Caki2 (cell line): ENCODE measurements at places on chromosomes 5 and 9.

DNA sequence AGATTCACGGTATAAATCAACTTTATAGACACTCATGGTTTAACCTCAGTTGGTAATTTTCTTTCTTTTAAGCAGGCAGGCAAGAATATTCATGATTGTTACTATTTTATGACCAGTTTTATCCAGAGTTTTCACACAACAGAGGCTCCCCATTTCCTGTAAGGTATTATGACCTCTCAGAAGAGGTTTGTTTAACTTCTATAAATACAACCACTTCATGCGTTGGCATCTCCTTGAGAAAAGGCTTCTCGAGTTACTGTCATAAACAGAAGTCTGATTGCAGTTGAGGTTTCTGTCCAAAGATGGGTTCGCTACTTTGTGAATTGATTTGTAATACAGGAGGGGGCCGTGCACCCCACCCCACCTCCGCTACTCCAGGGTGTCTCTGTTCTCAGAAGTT, 55.3 kb downstream of the ENTREP1 start:
- no peak for DNase-seq

GRCh38 chr5:6704361-6704851, 8.8 kb upstream of the TENT4A start:
- DNase-seq = no peak

DNA sequence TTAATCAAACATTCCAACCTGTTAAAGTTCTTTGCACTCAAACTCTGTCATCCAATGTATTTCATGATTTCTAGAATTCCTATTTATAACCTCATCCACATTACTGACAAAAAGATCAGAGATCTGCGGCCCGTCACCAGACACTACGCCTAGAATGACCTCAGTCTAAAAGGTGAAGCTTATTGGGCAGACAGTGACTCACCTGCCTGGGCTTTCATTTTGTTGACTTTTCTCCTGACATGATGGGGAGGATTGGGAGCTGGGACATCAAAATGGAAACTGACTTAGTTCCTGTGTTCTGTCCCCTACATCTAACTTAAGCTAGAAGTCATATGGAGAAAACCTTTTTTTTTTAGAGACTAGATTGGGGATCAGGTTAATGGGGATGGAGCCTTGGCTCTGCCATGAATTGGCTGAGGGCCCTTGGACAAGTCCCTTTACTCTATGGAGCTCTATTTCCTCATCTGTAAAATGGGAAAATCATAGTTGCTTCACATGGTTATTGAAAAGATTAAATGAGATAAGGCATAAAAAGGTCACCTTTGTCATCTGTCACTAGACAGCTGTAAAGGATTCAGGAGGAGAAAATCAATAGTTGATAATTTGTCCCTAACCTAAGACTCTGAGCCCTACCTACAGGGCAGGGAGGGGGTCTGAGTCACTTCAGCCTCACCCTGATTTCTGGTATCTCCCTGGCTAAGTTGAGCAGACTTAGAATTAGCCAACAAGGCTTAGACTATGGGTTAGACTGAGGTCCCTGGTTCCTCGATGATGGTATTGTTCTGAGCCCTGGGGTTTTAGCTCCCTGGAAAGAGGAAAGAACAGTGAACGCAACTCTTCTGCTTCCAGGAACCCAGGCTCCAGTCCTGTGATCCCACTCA, 224.8 kb upstream of the TBC1D2 start:
- peak; percentile 23 for DNase-seq

- no peak for DNase-seq
Measured at GRCh38 chr9:131977109-131977838, 102.4 kb downstream of the MED27 start.

DNA sequence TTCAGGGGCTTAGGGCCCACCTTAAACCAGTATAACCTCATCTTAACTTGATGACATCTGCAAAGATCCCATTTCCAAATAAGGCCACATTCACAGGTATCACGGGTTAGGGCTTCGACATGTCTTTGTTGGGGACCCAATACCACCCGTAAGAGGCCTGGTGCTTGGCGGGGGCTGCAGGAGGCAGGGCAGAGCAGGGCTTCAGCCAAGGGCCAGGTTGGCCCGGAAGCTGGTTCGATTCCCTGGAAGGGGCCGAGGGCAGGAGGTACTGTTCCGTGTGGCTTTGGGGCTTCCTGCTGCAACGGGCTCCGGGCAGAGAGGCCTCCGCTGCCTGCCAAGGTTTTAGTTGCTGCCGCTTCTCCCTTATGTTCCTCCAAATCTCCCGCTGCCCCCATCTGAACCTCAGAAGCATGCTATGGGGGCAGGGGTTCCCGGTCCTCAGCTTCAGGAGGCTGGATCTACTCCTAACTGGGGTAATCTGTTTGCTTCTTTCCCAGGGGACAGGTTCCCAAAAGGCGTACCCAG, 29.8 kb downstream of the MED10 start:
- DNase-seq = no peak

GRCh38 chr5:891117-891836, 1.3 kb downstream of the BRD9 start:
- DNase-seq = peak; percentile 88

GRCh38 chr5:56649569-56649968, 165.8 kb upstream of the MAP3K1 start:
- no peak for DNase-seq

- no peak for DNase-seq
Measured at GRCh38 chr9:107727086-107727780, 237.7 kb upstream of the KLF4 start.

DNA sequence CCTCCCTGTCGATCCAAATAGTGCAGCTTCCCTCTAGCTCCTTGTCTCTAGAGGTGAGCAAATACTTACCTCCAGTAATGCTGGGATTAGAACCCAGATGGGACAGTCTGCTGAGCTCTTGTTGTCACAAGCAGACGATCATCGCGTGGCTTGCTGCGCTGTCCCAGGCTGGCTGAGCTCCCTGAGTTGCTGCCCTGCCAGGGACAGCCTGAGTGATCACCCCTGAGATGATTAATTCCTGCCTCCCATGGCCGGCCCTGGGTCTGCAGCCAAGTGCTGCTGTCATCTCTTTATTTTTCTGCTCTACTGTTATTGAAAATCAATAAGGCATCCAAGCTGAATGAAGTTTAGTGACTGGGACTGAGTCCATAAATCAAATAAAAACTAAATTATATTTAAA, 94.0 kb upstream of the ALDH1B1 start:
- DNase-seq = no peak

- DNase-seq = no peak
Measured at GRCh38 chr9:127353882-127354281, 43.1 kb upstream of the SLC2A8 start.

- DNase-seq = no peak
Measured at GRCh38 chr5:42321785-42322184, 101.5 kb upstream of the GHR start.

GRCh38 chr5:12023614-12024241, 119.5 kb upstream of the CTNND2 start:
- DNase-seq = peak; percentile 19

DNA sequence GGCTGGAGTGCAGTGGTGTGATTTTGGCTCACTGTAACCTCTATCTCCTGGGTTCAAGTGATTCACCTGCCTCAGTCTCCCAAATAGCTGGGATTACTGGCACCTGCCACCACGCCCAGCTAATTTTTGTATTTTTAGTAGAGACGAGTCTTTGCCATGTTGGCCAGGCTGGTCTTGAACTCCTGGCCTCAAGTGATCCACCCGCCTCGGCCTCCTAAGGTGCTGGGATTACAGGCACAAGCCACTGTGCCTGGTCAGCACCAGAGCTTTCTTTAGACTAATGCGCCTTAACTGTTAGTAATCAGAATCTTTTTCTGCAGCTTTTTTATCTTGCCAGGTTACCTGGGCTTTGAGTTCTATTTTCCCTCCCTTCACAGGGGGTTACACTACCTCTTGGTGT, 18.4 kb downstream of the PTGS1 start:
- no peak for DNase-seq

DNA sequence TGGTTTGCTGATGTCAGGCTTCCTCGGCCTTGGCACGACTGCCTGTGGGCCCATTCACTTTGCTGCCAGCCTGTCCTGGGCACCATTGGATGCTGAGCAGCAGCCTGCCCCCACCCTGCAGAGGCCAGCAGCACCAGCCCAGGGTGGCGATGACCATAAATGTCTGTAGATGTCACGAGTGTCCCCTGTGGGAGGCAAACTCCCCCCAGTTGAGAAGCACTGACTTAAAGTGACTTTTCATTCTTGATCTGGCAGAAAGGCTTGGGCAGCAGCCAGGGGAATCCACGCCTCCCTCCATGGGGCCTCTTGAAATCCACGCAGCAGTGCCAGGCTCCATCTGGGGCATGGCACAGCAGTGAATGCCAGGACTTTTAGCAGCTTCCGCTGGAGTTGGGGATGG, 21.8 kb downstream of the IRX4 start:
- no peak for DNase-seq

DNA sequence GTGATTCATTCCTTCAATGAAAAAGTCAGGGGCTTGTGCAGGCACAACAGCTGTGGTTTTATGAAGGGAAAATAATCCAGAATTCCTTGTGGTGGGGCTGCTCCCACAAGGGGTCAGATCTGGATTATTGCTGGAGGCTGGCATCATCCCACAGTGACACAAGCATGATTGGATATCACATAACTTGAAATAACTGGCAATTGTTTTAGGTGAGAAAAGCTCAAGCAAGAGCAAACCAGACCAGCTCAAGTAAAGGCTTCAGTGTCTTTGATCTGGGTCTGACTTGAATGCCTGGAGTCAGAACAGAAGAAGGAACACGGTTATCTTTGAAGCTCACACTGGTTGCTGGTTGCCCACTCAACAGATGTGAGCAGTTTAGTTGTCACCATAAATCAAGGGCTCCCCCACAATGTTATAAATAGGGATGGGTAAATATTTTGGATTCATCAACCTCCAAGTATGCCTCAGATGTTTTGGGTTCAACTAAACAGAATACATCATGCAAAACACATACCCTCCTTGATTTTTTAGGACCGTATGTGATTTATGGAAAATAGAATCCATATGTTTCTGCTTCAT, 3.1 kb upstream of the ZNF474 start:
- DNase-seq = no peak

DNA sequence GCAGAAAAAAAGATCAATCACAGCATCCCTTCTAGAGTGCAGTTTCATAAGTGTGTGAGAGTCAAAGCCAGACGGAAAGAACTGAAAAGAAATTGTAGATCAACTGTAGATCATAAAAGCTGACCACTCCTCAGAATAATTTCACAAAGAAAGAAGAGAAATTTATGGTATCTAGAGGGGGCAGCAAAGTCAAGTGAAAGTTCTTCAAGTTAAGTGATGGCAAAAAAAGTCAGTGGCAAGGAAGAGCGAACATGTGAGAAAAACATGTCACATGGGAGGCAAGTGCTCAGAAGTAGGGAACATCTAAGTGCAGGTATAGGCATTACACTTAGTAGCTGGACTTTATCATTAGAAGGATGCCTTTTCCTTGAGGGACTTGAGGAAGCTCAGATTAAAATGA, 245.1 kb upstream of the ISL1 start:
- no peak for DNase-seq

DNA sequence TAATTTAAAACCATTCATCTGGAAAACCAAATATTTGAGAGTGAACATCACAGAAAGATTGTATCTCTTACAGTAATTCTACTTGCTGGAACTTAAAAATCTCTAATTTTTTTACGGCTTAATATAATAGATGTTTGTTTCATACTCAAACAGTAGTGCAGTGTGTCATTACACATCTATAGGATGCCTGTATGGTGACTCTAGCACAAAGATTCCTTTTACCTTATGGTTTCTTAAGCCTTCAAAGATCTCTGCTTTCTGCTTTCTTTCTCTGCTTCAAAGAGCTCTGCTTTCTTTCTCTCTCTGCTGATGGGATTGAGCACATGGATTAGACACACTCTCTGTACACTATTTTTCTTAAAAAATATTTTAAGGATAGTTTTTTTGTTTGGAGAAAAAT, 374.0 kb upstream of the CDH9 start:
- no peak for DNase-seq

- no peak for DNase-seq
Measured at GRCh38 chr9:130487500-130487899, 42.7 kb downstream of the ASS1 start.

DNA sequence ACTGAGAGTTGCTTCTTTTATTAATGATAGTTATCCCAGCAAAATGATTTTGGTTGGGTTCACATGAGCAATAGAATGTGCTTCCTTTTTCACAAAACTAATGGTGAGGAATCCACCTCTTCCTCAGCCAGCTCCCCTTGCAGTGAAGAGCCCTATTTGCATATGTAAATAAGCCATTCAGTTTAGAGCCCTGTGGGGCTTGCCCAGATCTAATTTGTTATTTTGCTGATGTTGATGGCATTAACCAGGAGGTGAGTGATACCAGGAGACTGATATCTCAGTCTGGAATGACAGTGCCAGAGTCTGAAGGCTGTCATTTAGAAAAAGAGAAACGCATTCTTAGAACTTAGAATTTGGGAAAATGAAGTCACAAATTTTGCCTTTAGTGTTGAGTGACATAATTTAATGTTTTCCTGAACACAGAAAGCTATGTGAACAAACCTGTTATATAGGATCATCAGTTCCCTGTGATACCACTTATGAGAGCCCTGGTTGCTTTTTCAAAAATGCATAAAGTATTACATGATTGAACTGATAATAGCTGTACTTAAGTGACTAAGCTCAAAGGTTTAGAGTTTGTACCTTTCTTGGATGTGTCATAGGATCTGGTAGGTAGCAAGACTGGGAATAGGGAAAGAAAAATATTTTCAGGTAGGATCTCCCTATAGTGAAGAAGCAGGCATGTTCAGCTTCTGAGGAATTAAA, 271.6 kb downstream of the MAST4 start:
- DNase-seq = no peak

- DNase-seq = no peak
Measured at GRCh38 chr5:1090538-1090937, 21.3 kb downstream of the SLC12A7 start.

DNA sequence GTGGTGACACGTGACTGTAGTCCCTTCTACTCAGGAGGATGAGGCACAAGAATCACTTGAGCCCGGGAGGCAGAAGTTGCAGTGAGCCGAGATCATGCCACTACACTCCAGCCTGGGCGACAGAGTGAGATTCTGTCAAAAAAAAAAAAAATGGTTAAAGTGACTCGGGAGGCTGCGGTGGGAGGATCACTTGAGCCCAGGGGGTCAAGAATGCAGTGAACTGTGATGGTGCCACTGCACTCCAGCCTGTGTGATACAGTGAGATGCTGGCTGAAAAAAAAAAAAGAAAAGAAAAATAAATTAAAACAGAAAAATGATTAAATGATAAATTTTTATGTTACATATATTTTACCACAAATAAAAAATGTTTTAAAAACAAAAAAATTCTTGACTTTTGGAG, 51.9 kb downstream of the KLF4 start:
- no peak for DNase-seq

DNA sequence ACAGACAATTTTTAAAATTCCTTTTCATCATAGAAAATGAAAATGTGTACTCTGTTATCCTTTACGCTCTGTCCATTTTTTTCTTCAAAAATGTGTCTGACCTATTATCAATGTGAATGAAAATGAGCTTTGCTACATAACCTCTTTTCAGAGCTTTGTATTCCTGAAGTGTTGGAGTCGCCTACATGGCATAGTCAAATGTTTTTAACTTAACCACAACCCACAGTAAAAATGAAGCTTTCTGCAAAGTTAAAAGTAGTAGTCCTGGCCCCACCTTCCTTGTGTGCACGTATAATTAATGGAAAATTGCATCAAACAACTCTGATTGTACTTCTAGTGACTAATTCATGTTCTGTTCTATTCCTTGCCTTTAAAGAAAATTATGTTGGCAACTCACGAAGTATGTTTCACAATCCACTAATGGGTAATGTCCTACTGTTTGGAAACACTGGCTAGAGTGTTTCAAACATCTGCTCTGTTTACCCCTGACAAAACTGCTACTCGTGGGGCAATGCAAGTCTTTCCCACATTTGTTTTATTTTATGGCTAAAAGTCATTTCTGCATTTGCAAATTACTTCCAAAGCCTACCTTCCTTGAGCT, 18.6 kb upstream of the PSAT1 start:
- no peak for DNase-seq
